ENCODE measurements at places on chromosomes 16 and 17.

DNA sequence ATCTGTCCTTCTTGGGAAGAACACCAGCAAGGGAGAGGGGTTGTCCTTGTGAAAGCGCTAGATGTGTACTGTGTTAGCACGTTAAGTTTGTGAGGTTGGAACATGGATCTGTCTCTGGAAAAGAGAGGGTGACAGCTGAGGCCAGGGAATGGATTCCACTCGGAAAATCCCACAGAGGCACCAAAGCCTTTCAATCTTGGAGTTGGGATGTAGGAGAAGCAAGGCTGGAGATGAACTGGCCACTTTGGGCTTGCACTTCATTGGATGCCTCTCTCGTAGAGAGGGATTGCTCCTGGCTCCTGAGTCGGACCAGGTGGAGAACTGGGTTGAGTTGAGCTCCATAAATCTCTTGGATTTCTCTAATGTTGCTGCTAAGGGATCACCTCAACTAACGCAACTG lies 67.2 kb downstream of the CCDC182 start:
- no peak for DNase-seq

GRCh38 chr16:29878172-29878571 lies 15.1 kb upstream of the CDIPT start:
- no peak for DNase-seq

DNA sequence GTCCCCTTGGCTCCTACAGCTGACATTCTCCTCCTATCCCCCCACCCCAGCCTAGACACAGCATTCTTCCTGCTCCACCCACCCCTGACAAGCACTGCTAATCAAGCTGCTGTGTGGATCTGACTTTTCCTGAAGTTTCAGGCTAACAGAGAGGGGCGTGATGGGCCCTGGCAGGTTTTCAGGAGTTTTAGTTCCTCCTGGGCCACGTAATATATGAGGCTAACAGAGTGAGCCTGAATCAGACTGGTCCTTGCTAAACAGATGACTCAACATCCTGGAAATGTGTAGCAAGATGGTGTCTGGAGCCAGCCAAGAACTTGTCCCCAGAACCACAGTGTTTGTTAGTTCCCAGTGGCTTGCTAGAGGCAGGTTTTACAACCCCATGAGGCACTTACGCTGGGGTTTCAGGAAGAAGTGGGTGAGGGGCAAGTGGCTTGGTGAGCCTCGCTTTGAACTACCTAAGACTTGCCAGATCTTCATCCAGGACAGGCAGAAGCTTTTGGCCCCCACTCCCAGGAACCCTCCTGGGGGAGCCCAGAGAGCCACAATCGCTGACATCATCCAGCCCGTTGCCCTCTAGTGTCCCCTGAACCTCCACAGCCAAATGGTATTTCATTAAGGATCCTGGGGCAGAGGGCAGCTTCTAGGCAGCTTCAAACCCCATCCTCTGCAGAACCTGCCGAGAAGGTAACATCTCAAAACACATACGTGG lies 15.9 kb downstream of the TMEM92 start:
- DNase-seq, result no peak

DNA sequence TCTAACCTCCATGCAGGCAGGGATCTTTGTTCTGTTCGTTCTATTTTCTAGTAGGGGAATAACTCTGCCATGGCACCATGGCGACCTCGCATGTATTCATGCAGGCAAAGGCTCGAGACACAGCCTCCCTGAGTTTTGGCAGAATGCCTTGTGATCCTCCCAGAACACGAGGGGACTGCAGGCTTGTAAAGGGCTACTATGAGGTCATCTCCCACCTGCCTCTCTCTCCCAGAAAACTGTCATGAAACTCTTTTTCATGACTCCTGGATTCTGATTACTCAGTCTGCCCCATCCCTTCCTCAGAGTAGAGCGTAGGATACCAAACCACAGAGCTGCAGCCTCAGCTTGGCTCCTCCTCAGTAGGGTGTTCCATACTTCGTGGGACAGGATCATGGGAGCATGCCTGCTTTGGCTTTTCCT lies 64.3 kb downstream of the IGF2BP1 start:
- no peak for DNase-seq

DNA sequence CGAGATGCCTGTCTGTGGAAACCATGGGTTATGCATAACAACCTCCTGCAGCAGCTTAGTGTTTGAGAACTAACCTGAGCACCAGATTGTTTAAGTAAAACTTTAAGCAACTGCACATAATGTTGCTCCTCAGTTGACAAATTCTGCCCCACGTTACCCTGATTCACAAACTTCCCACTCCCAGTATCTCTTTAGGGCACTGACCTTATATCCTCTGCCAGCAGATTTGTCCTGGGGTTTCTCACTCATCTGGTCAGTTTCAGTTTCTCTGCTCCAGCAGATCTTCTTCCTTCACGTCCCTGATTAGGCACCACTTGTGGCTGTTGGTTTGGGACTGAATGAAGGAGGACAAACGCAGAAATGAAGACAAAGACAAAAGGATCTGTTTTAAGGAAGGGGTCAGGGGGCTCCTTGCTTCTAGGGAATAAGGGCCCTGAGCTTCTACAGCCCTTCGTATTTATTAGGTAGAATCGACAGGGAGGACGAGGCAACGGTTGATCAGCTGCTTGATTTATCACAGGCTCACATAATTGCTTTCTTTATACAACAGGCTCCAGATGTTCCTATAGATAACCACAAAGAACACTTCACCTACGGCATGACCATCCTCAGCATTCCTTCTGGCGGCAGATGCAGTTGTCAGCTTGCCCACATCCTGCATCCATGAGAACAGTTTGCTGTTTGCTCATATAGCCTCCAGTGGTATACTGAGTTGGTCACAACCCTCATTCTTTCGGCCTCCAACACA lies 13.5 kb upstream of the ZNF689 start:
- DNase-seq, result no peak
